Stimulated activated CD4-positive, alpha-beta T cell treated with anti-CD3 and anti-CD28 coated beads, Interleukin-1b, Interleukin-23, amount 100 ng/mL, for 1 hour (primary cell): ENCODE measurements at places on chromosomes 16 and 17.

- DNase-seq, result no peak
Observed at GRCh38 chr17:29592850-29593551, at the start of gene ANKRD13B. ANKRD13B (plus strand) TSS chr17:29593132; CDS start chr17:29593622, 490 bp downstream.

DNA sequence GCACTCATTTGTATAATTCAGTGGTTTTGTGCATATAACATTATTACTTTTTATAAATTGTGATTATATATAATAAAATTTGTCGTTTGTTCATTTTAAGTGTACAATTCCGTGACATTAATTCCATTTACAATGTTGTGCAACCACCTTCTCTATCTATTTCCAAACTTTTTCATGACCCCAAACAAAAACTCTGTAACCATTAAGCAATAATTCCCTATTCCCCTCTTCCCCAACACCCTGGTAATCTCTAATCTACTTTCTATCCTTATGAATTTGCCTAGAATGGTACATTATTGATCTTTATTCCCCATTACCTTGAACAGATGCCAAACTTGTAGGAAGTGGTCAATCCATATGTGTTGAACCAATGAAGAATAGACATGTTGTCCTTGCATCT, 61.3 kb upstream of the SMIM36 start:
- DNase-seq, result no peak

- DNase-seq, result no peak
Observed at GRCh38 chr17:77435272-77436057, 294.7 kb downstream of the SEC14L1 start.

GRCh38 chr17:180381-181244, 837 bp downstream of the DOC2B start:
- DNase-seq, result no peak

DNA sequence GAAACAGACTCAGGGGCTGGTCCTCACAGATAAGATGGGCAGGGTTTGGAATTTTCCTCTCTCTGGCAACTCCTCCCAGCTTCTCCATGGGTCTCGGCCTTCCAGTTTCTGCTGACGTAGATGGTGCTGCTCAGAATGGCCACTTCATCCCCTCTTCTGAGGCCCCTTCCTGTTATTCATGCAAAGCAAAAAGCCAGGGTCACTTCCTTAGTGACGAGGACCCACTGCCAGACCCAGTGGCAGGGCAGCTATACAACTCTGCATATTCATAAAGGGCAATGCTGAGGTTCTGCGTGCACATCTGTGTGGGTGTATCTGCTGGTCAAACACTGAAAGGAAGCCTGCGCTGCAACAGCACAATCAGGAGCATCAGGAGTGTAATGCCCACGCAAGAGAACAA, 108.8 kb downstream of the WSCD1 start:
- DNase-seq, result no peak

DNA sequence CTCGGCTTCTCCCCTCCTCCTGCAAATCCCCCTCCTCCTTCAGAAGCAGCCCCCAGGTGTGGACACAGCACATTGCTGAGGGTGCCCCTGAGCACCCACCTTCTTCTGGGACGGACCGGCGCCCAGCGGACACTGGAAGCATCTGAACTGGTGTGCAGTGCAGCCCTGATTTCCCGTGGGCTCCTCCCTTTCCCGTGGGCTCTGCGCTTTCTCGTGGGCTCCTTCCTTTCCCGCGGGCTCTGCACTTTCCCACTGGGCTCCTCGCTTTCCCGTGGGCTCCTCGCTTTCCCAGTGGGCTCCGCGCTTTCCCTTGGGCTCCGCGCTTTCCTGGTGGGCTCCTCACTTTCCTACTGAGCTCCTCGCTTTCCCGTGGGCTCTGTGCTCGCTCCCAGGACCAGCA, 32.6 kb upstream of the ACSF3 start:
- no peak for DNase-seq

- no peak for DNase-seq
Observed at GRCh38 chr17:58665946-58666857, 25.6 kb downstream of the TEX14 start.

DNA sequence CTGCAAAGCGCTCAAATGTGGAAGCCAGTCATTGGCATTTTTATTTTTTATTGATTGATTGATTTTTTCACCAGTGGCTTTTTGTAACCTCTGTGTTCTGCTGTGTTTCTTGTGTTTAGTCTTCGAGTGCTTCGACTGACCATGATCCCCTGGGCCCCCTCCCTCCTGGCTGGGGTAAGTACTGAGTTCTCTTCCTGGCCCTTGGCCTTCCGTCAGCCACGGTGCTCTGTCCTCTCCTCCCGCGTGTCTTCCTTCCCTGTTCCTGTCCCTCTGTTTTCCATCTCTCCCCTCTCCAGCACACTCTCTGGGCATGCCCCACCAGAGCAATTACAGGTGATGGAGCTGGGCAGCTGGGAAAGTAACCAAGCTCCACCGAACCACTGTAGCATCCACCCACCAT, 25.8 kb upstream of the CLEC18A start:
- DNase-seq, result no peak

DNA sequence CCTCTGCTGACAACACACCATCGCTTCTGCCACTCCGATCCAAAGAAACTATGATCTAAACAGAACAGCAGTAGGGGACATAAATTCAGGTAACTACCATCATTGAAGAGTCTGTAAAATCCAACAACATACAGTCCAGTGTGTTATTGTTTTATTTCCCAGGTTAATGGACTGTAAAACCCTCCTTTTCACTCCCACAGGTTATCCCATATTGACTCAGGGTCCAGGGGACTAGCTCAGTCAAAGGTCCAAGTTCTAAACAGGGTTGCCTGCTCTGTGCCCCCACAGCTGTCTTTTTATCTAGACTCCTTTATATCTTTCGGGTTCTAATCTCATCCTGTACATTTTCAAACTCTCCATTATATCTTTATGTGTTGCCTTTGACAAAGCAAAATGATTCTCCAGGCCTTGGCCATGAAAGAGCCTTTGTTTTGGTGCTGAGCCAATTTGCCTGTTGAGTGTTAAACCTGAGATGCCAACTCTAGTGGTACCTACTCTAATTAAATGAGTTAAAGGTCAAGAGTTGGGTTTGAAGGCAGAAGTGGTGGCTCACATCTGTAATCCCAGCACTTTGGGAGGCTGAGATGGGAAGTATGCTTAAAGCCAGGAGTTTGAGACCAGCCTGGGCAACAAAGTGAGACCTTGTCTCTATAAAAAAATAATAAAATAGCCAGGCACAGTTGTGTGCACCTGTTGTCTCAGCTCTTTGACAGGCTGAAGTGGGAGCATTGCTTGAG, 80.5 kb downstream of the SNX11 start:
- DNase-seq, result no peak

DNA sequence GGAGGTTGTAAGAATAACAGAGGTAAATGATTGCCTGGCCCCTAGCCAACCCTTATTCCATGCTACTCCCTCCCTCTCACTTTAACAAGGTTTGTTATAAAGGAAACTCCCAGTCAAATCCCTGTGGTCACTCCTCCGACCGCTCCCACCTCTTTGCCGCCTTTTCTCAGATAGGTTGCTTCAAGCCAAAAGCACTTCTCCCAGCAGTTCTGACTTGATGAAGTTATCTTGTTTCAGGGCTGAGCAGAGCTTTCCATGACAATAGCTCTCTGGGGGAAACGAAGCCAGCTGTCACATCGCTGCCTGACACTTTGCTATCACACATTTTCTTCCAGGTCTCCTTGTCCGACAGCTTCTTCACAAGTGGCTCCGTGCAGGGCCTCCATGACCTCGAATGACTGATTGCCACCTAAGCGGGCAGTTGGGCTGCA, 278.6 kb downstream of the HAPSTR1 start:
- DNase-seq, result no peak

- DNase-seq, result no peak
Observed at GRCh38 chr16:63787014-63787413, 1334.8 kb downstream of the CDH11 start.

GRCh38 chr16:56777482-56777881, 47.6 kb downstream of the NUP93 start:
- DNase-seq, result no peak
